ENCODE measurements at places on chromosomes 2 and 18. TPM values are rescaled to one million over a fixed set of nuclear protein-coding genes. Genes with fewer than 3 reads are reported as not detected.

The PARD6G gene
- 0.33 TPM for total RNA-seq

The SDC1 gene
- not detected for total RNA-seq

The HEATR5B gene
- 19.3 TPM for total RNA-seq

The MYOM1 gene
- 1.7 TPM for total RNA-seq

The SKA1 gene
- 44.6 TPM for total RNA-seq

The ACTG2 gene
- total RNA-seq: not detected

The ATOH8 gene
- 0.55 TPM for total RNA-seq

The ERBB4 gene
- total RNA-seq: not detected

The CDK5R2 gene
- total RNA-seq: not detected

The SPHKAP gene
- not detected for total RNA-seq

The GULP1 gene
- not detected for total RNA-seq

The TFPI gene
- not detected for total RNA-seq

The SPRED2 gene
- 12.6 TPM for total RNA-seq

The PLEKHH2 gene
- total RNA-seq: 0.48 TPM

The SERPINB13 gene
- not detected for total RNA-seq

The FOXD4L1 gene
- 0.18 TPM for total RNA-seq

The SGPP2 gene
- 2.7 TPM for total RNA-seq

The SMPD4 gene
- total RNA-seq: 56.5 TPM

The ATG16L1 gene
- total RNA-seq: 58.9 TPM

The CNRIP1 gene
- total RNA-seq: not detected

The MARCO gene
- total RNA-seq: not detected

The STON1 gene
- 2.1 TPM for total RNA-seq

The CAPN14 gene
- total RNA-seq: 0.35 TPM

The MORN2 gene
- 1.7 TPM for total RNA-seq

The STK17B gene
- 367 TPM for total RNA-seq

The COLEC11 gene
- total RNA-seq: not detected

The NYAP2 gene
- total RNA-seq: not detected

The SUCLG1 gene
- 66.1 TPM for total RNA-seq

The ERFE gene
- total RNA-seq: not detected

The SPEG gene
- total RNA-seq: 1.1 TPM

The L3MBTL4 gene
- not detected for total RNA-seq

The NAT8 gene
- not detected for total RNA-seq

The GAREM1 gene
- 0.18 TPM for total RNA-seq

The NTSR2 gene
- not detected for total RNA-seq

The LRRC30 gene
- total RNA-seq: not detected

The KIAA2012 gene
- not detected for total RNA-seq

The FBXO15 gene
- total RNA-seq: 0.60 TPM

The CCDC178 gene
- total RNA-seq: not detected

Data from activated CD4-positive, alpha-beta memory T cell treated with anti-CD3 and anti-CD28 coated beads, Interleukin-2, amount 10 ng/mL, durations not matched to agents 7 days and 5 days (primary cell).